ENCODE measurements at places on chromosomes 5 and 9. TPM values are rescaled to one million over a fixed set of nuclear protein-coding genes. Genes with fewer than 3 reads are reported as not detected.
A peak's percentile ranks its signal among the peaks of the same experiment; 100 is the strongest.

- no peak for DNase-seq
Measured at GRCh38 chr5:36373527-36374086, 71.9 kb upstream of the RANBP3L start.

TNFAIP8 gene
- total RNA-seq, result 7.5 TPM

- DNase-seq, result no peak
Measured at GRCh38 chr5:137332296-137332695, 166.8 kb downstream of the SPOCK1 start.

DNA sequence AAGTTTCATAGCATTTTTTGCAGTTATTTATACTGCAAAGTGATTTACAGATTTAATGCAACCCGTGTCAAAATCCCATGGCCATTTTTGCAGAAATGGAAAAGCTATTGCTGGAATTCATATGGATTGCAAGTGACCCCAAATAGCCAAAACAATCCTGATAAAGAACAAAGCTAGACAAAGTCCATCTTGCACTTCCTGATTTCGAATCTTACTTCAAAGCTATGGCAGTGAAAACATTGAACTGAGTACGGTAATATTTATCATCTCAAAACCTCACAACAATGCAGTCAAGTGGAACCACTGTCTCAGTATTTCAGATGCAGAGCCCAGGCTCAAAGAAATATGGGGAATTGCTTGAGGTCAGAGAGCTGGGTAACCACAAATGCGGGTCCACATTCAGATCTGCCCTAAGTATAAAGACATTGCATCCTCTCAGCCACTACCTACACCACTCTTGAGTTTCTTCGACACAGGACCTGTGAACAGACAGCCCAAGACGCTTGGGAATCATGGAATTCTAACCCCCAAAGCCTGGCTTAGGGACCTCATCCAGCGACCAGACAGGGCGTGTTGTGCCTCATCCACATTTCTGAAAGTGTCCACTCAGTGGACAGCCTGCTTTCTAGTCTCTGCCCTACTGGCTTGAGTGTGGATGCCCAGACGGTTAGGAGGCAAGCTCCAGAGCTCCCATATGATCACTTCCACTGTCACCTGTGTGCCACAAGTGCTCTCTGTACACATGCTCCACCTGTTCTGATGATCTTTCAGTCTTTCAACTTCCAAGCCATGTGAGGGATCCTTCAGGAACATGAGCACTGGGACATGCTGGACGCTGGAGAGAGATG is 39.3 kb upstream of the KCNIP1 start:
- DNase-seq, result no peak

- peak; percentile 13 for DNase-seq
Measured at GRCh38 chr5:172133359-172134029, 54.5 kb downstream of the STK10 start.
